ENCODE measurements at places on chromosomes 6 and 20. TPM values are rescaled to one million over a fixed set of nuclear protein-coding genes. Genes with fewer than 3 reads are reported as not detected.

DNA sequence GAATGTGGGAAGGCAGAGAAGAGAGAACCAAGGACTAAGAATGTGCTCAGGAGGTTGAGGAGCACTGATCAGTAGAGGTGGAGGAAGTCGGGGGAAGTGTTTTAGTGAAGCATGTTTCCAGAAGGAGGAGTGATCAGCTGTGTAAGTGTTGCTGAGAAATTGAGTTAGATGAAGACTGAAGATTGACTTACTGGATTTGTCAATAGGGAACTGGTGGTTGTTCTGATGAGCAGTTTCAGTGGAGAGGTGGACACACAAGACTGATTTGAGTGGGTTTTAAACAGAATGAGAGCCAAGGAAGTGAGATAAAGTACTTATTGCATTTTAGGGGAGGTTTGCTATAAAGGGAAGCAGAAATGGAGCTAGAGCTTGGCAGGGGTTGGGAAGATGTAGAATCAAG lies 182.6 kb downstream of the CDKAL1 start:
- no peak overlapping the region for H3K27ac ChIP-seq
- no peaks in the 10 kb centered on the region for H3K27me3 ChIP-seq
- H3K36me3 ChIP-seq, result no peaks in the 10 kb centered on the region
- H3K4me1 ChIP-seq, result peaks cover 3% of the 10 kb centered on the region

DNA sequence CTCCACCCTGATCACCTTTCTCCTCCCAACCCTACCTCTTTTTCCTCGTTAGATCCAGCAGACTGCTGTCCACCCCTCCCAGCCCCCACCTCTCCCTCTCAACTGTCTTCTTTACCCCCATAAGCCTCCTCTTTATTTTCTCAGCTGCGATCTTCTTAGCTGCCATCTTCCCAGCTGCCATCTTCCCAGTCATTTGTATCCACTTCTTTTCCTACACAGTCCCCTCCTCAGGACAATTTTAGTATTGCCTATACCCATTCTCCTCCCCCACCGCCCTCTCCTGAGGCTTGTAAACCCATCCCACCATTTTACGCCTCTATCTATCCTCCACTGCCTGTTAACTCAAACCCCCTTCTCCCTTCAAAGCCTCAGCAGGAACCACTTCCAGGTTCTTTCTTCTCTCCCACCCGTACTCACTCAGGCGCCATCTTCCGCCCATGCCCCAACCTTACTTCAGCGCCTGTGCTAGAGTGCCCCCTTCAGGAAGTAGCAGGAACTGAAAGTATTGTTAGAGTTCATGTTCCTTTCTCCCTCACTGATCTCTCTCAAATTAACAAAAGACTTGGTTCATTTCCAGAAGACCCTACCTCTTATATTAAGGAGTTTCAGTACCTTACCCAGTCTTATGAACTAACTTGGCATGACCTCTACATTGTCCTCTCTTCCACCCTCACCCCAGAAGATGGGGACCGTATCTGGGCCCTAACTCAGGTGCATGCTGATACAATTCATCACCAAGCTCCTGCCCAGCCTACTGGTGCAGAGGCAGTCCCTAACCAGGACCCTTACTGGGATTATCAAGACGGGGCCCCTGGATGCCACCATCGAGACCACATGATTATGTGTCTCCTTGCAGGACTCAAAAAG lies 236.0 kb downstream of the ADGRG6 start:
- no peaks in the 10 kb centered on the region for H3K27me3 ChIP-seq
- no peak overlapping the region for H3K4me3 ChIP-seq
- no peaks in the 10 kb centered on the region for H3K36me3 ChIP-seq
- no peak overlapping the region for H3K27ac ChIP-seq
- no peak for DNase-seq

GRCh38 chr6:51792273-51793030 lies 295.0 kb downstream of the PKHD1 start:
- H3K4me1 ChIP-seq, result no peaks in the 10 kb centered on the region
- H3K4me3 ChIP-seq, result no peak overlapping the region
- H3K27ac ChIP-seq, result no peak overlapping the region
- H3K27me3 ChIP-seq, result no peaks in the 10 kb centered on the region
- no peaks in the 10 kb centered on the region for H3K36me3 ChIP-seq

DNA sequence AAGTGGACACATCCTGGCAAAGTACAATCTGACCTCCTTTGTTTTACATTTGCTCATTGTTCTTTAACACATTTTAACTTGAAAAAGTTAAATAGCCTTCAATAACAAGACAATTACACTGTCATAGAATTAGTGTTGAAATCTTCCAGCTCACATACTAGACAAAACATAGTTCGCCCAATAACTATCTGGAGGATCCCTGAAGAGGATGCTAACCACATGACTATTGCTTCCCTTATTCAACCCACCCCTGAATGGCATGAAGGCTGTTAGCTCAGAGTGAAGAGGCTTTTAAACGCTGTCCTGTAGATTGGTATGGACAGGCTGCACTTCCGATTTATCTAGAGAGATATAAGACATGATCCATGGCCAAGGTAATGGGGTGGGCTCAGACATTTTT lies 15.0 kb upstream of the DSE start:
- no peak overlapping the region for H3K27ac ChIP-seq
- H3K27me3 ChIP-seq, result no peaks in the 10 kb centered on the region
- H3K4me1 ChIP-seq, result no peaks in the 10 kb centered on the region
- H3K36me3 ChIP-seq, result no peaks in the 10 kb centered on the region

DNA sequence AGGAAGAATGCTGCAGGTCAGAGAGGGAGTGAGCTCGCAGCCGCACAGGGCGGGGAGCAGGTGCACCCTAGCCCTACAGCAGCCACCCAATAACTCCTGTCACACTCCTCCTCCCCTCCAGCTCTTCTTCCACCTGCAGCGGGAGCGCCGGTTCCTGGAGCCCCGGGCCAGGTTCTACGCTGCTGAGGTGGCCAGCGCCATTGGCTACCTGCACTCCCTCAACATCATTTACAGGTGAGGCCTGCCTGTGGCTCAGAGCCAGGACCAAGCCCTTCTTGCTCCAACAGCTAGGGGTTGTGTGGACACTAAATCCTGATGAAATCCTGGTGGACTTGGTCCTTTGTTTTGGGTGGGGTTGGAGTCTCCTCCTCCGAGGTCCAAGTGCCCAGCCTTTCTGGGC lies 11.7 kb downstream of the SGK2 start:
- H3K4me3 ChIP-seq, result no peak overlapping the region
- H3K36me3 ChIP-seq, result no peaks in the 10 kb centered on the region
- no peaks in the 10 kb centered on the region for H3K27me3 ChIP-seq
- H3K27ac ChIP-seq, result no peak overlapping the region

DNA sequence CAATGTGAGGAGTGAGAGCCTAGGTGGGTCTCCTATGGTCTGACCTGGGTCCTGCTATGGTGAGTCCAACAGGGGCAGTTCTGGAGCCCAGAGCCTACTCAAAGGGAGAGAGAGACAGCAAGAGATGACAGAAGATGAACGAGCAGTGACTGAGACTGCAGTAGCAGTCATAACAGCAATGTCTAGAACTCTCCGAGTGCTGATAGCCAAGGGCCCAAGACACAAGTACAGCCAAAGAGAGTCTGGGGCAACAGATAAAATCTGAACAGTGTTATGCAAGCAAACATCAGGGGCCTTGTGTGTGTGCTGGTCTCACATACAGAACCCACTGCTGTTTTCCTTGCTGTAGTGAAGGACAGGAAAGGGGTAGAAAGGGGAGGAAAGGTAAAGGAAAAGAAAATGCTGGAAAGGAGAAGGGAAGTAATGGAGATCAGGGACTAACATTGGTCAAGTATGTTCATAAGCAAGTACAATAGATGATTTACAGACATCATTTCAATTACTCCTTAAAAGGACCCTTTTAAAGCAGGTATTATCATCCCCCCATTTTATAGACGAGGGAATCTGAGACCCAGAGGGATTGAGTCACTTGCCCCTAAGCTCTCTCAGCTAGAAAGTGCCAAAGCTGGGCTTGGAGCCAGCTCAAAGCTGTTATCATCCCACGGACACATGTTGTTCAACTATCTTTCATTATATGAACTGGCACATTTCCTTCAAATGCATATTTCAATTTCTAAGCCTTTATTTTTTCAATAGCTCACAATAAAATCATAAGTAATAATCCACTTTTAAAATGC lies 182.3 kb upstream of the RAB32 start:
- no peaks in the 10 kb centered on the region for H3K36me3 ChIP-seq
- no peaks in the 10 kb centered on the region for H3K27me3 ChIP-seq
- H3K27ac ChIP-seq, result no peak overlapping the region
- no peaks in the 10 kb centered on the region for H3K4me1 ChIP-seq
- H3K4me3 ChIP-seq, result no peak overlapping the region

GRCh38 chr6:24093381-24093780 lies 32.6 kb upstream of the NRSN1 start:
- no peaks in the 10 kb centered on the region for H3K36me3 ChIP-seq
- H3K4me3 ChIP-seq, result no peak overlapping the region
- no peak for DNase-seq

GRCh38 chr6:1111361-1111760 lies 200.5 kb upstream of the FOXQ1 start:
- H3K4me1 ChIP-seq, result no peaks in the 10 kb centered on the region
- no peaks in the 10 kb centered on the region for H3K36me3 ChIP-seq
- no peaks in the 10 kb centered on the region for H3K27me3 ChIP-seq
- H3K27ac ChIP-seq, result no peak overlapping the region

DNA sequence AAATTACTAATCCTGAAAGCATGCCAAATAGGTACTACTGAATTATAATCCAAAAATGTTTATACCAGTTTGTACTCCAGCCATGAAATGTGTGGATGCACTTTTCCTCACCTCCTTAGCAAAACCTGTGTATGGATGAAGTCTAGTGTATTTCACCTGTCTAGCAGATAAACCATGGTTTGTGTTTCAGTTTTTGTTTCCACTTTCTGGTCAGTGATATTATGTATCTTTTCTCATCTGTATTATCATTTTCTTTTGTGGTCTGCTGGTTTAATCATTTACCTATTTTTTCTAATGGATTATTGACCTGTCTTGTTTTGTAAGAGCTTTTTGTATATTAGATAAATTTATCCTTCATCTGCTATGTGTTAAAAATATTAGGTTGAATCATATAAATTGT lies 41.0 kb upstream of the TMEM217 start:
- no peak for DNase-seq
- no peaks in the 10 kb centered on the region for H3K4me1 ChIP-seq
- H3K27ac ChIP-seq, result no peak overlapping the region
- peaks cover 11% of the 10 kb centered on the region for H3K36me3 ChIP-seq

Gene PDYN
- total RNA-seq, result not detected

DNA sequence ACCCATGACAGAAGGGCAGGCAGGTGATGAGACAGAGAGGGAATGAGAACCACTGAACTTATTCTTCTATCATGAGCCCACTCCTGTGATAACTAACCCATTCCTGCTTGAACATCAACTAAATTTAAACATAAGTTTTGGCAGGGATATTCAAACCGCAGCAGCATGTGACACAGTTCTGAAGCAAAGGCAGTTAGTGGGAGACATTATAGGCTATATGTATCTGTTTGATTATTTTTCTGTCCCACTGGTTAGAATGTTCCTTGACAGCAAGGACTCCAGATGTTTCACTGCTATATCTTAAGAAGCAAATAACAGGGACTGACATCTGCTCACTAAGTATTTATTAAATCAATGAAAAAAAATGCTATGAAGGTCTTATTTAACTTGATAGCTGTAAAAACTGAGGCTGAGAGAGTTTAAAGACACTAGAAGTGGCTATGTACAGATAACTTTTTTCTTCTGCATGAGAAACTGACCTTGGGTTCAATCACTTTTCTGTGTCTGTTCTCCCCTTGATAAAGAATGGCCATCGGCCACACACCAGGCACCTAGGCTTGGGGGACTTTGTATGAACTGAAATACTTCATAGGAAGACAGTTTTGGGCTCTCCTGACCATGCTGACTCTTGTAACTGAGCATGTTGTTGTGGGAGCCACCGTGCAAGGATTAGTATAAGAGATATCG lies 90.9 kb downstream of the CEP162 start:
- no peaks in the 10 kb centered on the region for H3K27me3 ChIP-seq
- H3K4me3 ChIP-seq, result no peak overlapping the region
- DNase-seq, result no peak
- H3K36me3 ChIP-seq, result no peaks in the 10 kb centered on the region
- no peaks in the 10 kb centered on the region for H3K4me1 ChIP-seq

Gene TMEM200A
- 0.24 TPM for total RNA-seq

GRCh38 chr6:12449447-12449846 lies 159.3 kb downstream of the EDN1 start:
- H3K27ac ChIP-seq, result no peak overlapping the region
- H3K27me3 ChIP-seq, result peaks cover 2% of the 10 kb centered on the region
- H3K4me1 ChIP-seq, result no peaks in the 10 kb centered on the region
- H3K36me3 ChIP-seq, result no peaks in the 10 kb centered on the region
- DNase-seq, result no peak
- H3K4me3 ChIP-seq, result no peak overlapping the region

DNA sequence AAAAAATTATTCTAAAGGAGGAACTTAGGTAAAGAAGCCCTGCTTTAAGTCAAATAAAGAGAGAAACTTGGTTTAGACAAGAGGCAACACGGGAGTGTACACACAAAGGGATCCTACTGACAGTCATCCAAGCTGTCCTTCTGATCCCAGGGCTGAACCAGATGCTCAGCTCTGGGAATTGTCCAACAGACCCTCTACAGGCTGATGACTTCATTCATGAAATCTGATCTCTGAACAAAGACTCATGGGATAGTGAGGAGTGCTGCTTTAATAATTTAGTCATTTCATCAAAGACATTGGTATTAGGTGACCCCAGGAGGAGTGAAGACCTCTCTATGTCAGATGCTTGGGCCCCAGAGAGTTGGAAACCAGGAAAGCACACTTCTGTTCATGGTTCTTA lies 65.6 kb upstream of the ARMH2 start:
- no peaks in the 10 kb centered on the region for H3K4me1 ChIP-seq
- H3K4me3 ChIP-seq, result no peak overlapping the region
- no peak for DNase-seq
- H3K27me3 ChIP-seq, result no peaks in the 10 kb centered on the region
- H3K36me3 ChIP-seq, result peaks cover 73% of the 10 kb centered on the region

- no peak overlapping the region for H3K4me3 ChIP-seq
- DNase-seq, result no peak
- H3K36me3 ChIP-seq, result no peaks in the 10 kb centered on the region
- no peaks in the 10 kb centered on the region for H3K27me3 ChIP-seq
- H3K4me1 ChIP-seq, result peaks cover 9% of the 10 kb centered on the region
Measured at GRCh38 chr6:12065321-12066140, 53.4 kb downstream of the HIVEP1 start.

GRCh38 chr20:45704969-45705637 lies at the start of gene WFDC10B:
TSS of gene WFDC10B (minus strand) at chr20:45705019. CDS start at chr20:45685992, 19,027 bp downstream.
- H3K27me3 ChIP-seq, result no peaks in the 10 kb centered on the region
- no peaks in the 10 kb centered on the region for H3K36me3 ChIP-seq
- H3K4me3 ChIP-seq, result no peak within 1 kb of the TSS
- no peak for DNase-seq
- no peak within 1 kb of the TSS for H3K27ac ChIP-seq
- no peaks in the 10 kb centered on the region for H3K4me1 ChIP-seq

Gene CEBPB
- total RNA-seq, result 406 TPM

Gene PGBD1
- 2.6 TPM for total RNA-seq

DNA sequence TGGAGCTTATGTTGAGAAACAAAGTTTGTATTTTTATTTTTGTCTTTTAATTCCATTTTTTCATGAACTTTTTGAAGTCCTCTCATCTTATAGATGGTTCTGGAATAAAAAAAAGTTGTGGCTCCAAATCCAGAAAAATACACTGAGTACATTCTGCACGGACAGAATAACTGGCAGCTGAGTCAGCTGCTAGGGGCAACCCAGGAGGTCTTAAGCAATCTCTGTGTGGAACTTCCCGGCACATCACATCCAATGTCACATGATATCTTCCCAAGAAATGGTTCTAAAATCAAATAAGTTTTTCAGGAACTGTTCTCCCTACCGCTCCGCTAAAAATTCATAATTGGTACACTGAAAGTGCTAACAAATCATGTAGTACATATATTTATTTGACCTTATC lies 29.8 kb downstream of the SLC13A3 start:
- DNase-seq, result no peak
- H3K27ac ChIP-seq, result no peak overlapping the region
- no peak overlapping the region for H3K4me3 ChIP-seq
- H3K36me3 ChIP-seq, result no peaks in the 10 kb centered on the region
- no peaks in the 10 kb centered on the region for H3K4me1 ChIP-seq

Gene CRISP2
- not detected for total RNA-seq

Gene UNC5CL
- total RNA-seq, result 0.37 TPM
